T-helper 17 cell (primary cell): ENCODE measurements at places on chromosomes 3 and 15.

GRCh38 chr15:37929238-37929637 lies 5.2 kb upstream of the TMCO5A start:
- DNase-seq, result no peak

DNA sequence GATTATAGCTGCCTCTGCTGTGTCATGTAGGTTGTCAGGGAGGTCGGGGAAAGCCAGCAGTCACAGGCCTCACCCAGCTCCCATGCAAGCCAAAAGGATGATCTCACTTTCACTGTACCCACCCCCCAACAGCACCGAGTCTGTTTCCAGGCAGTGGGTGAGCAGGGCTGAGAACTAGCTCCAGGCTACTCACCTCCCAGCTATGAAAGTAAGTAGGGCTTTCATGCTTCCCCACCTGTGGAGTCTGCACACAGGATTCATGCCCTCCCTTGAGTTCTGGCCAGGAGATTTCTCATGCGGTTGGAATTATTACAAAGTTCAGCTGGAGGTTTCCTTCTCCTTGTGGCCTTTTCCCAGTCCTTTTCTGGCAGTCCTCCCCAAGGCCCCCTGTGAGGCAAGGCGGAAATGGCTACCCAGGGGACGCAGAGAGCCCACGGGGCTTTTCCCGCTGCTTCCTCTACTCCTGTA lies 356.2 kb downstream of the SV2B start:
- no peak for DNase-seq

GRCh38 chr3:96169111-96169766 lies 645.2 kb upstream of the EPHA6 start:
- no peak for DNase-seq

GRCh38 chr15:62094388-62094787 lies 27.6 kb downstream of the C2CD4A start:
- DNase-seq, result no peak

GRCh38 chr3:139735191-139735590 lies 57.4 kb upstream of the NMNAT3 start:
- DNase-seq, result no peak

DNA sequence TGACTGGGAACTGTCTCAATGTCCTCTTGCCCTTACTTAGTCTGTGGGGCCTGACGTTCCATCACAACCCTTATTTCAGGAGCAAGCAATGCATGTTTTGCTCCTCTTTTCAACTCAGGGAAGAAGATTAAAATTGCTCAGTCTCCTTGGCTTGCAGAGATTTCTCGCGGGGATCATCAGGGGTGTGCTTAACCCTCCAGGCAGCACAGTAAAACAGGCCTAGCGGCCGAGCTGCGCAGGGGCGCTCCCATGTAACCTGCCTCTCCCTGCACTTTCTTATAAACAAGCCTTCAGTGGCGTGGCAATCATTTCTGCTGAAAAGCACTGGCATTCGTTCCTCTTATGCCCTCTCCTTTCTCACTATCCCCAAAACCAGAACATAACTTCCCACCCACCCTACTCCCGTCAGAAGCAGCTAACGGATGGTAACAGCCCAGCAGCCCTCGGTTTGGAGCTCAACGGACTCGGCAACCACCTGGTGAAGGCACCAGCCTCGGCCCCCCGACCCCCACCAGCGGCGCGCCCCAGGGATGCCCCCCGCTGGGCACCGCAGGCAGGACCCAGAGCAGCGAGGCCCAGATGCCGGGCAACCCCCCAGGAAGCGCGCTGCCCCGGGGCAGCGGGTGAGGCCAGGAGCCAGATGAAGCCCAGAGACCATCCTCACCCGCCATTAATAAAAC lies 1.1 kb downstream of the MCF2L2 start:
- peak; percentile 6 for DNase-seq

- DNase-seq, result no peak
These were observed 86.6 kb downstream of the LINGO1 start for GRCh38 chr15:77546050-77546501.

- DNase-seq, result no peak
These were observed 396.8 kb upstream of the AZI2 start for GRCh38 chr3:28745436-28745835.

GRCh38 chr15:22912256-22912655 lies 67.9 kb downstream of the CYFIP1 start:
- no peak for DNase-seq

- DNase-seq, result no peak
These were observed 550.2 kb downstream of the PYDC2 start for GRCh38 chr3:192011137-192011536.

GRCh38 chr15:68310178-68310803 lies 32.7 kb downstream of the FEM1B start:
- DNase-seq, result no peak

GRCh38 chr3:100120012-100120411 lies 5.7 kb upstream of the FILIP1L start:
- DNase-seq, result no peak

DNA sequence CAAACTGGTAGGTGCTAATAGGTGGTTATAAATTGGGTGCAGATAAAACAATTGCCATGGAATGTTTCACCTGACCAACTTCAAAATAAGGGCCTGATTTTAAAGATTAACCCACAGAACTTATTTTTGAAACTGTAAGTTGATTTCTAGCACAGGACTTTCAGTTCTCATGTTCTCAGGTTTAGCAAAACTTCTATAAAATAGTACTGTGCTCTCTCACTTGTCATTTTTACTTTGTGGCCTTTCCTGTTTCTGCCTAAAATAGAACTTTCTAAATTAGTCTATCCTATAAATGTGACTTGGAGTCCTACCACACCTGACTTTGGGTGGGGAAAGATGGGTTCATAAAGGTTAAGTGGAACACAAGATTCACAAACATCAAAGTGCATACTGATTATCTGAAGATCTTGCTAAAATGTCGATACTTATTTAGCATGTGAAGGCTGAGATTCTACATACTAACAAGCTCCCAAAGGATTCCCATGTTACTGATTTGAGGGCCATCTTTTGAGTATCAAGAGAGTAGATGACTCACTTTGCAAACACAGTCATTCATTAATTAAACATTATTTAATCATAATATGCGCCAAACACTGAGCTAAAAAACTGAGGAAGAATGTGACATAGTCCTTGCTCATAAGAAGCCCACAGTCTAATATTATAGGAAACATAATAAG lies 38.6 kb downstream of the BTLA start:
- no peak for DNase-seq

DNA sequence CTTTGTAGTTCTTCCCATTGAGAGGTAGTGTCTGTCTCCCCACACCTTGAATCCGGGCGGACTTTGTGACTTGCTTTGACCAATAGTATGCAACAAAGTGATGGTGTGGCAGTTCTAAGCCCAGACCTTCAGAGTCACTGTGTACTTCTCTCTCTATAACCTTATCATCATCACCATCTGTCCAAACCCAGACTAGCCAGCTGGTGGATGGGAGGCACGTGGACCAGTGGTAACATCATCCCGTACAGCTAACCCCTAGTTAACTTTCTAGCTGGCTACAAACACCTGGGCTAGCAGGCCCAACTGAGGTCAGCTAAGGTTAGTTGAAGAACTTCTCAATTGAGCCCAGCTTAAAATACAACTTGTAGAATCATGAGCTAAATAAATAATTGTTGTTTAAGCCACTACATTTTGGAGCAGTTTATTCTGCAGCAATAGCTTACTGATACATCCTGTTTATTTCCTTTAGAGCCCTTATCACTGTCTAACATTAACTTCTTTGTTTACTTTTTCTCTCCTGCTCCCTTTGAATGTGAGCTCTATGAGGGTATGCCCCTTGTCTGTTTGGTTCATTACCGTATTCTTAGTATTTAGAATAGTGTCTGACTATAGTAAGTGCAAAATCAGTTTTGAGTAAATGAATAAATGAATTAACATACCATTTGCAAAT lies 11.5 kb upstream of the CCR9 start:
- no peak for DNase-seq

DNA sequence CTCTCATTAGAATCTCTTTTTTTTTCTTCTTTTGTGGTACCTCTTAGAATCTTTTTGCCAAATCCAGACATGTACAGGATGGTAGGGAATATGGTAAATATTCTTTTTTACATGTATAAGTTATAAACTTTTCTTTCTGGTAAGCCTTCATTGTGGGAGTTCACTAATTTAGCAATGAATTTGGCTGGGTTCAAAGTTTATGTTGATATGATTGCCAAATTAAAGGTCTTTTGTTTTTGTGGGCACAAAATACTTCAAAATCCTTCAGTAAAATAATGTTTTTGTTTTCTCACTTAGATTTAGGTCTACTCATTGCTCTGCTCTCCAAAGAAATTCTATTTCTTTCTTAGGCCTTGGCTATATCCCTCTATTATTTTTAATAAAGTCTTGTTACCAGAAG lies 1405.9 kb upstream of the ALCAM start:
- DNase-seq, result no peak

GRCh38 chr15:53658255-53658654 lies 101.2 kb downstream of the WDR72 start:
- DNase-seq, result no peak

GRCh38 chr3:119829420-119829819 lies 47.5 kb downstream of the NR1I2 start:
- no peak for DNase-seq

DNA sequence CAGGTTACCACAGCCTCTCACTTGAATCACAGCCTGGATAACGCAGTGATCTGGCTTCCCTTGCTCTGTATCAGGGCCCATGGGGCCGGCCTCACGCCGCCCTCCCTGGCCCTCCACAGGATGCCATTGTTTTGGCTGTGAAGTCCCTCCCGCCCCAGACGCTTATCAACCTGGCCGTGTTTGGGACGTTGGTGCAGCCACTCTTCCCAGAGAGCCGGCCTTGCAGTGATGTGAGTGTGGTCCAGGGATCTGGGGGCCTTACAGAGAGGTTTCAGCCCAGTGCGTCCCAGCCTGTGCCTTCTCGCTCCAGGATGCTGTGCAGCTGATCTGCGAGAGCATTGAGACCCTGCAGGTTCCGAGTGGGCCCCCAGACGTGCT lies 6.6 kb downstream of the VWA5B2 start:
- no peak for DNase-seq

GRCh38 chr3:153956613-153957012 lies 164.6 kb upstream of the ARHGEF26 start:
- DNase-seq, result no peak

- peak; percentile 4 for DNase-seq
These were observed 193.9 kb downstream of the UBE3A start for GRCh38 chr15:25244731-25245585.

DNA sequence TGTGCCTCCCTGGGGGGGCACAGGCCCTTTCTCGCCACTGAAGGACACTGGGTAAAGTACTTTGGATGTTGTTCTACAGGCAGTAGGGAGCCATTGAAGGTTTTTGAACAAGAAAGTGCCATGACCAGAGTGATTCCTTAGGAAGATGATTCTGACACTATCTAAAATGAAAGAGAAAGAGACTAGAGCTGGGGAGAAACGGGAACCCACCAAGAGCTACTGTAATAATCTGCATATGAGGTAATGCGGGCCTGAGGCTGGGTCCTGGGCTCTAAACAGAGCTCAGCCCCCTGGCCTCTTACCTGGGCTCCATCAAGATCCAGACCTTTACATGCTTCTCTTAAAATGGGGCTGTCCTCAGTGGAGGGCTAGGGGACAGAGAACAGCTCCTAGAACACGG lies 24.9 kb downstream of the GRK7 start:
- no peak for DNase-seq

GRCh38 chr3:14508966-14509795 lies 31.0 kb downstream of the GRIP2 start:
- DNase-seq, result peak; percentile 61

GRCh38 chr15:39018966-39019365 lies 454.4 kb upstream of the RASGRP1 start:
- no peak for DNase-seq

DNA sequence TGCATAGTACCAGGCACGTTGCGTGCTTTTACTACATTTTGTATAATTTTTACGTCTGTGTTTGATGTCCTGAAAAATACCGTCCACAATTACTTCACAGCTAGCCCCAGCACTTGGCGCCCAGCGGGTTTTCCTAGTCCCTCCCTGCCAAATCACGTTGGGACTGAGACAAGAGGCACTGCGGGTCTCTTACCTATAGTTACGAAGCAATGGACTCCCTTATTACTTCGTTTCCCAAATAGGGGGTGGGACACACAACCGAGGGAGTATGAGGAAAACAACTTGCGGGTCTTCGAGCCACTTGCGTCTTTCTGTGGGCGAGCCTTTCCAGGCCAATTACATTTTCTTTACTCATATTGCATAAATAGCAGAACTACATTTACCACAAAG lies 620 bp upstream of the CMSS1 start:
- no peak for DNase-seq

DNA sequence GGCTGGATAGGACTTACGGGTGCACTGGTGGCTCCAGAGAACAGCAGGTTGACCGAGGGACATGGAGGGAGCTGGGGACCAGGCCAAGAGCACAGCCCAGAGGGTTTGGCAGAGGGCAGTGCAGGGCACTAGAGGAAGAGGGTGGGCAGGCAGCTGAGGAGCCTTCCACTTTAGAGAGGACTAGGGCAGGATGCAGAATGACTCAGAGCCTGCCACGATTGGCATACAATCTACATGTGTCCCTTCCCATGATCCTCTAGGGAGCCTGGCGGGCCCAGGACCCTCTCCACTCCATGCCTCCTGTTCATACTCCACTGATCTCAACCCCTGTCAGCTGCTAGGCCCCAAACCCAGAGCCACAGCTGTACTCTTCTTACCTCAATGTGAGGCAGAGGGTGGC lies 14.4 kb upstream of the APEH start:
- DNase-seq, result no peak

- no peak for DNase-seq
These were observed 468.7 kb downstream of the CADM2 start for GRCh38 chr3:85427467-85427866.

DNA sequence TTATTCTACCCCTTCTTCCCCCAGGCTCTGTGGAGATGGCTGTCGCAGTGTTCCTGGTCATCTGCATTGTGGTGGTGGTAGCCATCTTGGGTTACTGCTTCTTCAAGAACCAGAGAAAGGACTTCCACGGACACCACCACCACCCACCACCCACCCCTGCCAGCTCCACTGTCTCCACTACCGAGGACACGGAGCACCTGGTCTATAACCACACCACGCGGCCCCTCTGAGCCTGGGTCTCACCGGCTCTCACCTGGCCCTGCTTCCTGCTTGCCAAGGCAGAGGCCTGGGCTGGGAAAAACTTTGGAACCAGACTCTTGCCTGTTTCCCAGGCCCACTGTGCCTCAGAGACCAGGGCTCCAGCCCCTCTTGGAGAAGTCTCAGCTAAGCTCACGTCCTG lies 12.9 kb downstream of the SPINT1 start:
- DNase-seq, result no peak

- DNase-seq, result no peak
These were observed 3.1 kb downstream of the ABTB1 start for GRCh38 chr3:127675651-127676391.

DNA sequence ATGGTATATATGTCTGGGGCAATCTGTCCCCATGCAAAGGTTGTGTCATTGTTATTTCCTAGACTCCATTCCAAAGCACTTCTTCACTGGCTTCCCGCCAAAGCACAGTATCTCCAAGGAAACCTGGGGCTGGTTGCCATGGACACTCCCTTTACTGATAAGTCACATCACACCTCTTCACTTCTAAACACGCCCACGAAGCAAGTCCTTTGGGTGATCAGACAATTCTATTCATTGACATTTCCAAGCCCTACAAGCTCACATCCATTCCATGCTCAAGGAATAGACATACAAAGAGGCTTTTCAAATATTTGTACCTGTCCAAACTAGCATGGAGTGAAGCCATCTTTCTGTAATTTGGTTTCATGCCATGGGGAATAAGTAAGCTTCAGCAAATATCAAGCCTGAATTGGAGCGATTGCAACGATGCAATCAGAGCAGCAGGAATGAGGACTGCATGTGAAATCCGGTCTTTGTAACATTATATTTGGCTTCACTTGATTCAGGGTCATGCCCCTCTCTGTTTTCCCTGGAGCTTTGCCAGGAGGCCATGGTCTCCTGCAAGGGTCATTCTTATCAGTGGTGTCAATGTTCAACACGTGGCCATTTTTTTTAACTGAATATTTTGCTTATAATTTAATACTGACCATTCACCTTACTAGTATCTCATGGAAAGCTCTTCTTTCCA lies 201.6 kb upstream of the TMC3 start:
- no peak for DNase-seq
